ENCODE measurements at places on chromosomes 4 and X.

GRCh38 chr4:62288808-62289541 is 1088.8 kb downstream of the ADGRL3 start:
- no peak for DNase-seq

- DNase-seq, result no peak
These were observed 2.2 kb downstream of the TECRL start for GRCh38 chr4:64407000-64407399.

GRCh38 chr4:158884280-158884679 is 115.5 kb downstream of the FNIP2 start:
- DNase-seq, result no peak

DNA sequence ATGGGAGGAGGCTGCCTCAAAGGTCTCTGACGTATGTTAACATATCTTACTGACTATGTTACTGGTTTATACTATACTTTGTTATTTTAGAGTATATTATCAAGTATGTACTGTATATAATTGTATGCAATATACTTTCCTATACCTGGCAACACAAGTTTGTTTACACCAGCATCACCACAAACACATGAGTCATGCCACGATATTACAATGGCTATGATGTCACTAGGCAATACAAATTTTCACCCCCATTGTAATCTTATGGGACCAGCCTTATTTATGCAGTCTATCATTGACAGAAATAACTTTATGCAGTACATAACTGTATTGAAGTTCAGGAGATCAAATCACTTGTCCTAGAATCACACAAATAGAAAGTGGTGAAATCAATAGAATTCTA is 329.9 kb upstream of the SLC7A11 start:
- DNase-seq, result no peak

GRCh38 chr4:100075486-100076270 is 114.6 kb downstream of the DDIT4L start:
- no peak for DNase-seq

DNA sequence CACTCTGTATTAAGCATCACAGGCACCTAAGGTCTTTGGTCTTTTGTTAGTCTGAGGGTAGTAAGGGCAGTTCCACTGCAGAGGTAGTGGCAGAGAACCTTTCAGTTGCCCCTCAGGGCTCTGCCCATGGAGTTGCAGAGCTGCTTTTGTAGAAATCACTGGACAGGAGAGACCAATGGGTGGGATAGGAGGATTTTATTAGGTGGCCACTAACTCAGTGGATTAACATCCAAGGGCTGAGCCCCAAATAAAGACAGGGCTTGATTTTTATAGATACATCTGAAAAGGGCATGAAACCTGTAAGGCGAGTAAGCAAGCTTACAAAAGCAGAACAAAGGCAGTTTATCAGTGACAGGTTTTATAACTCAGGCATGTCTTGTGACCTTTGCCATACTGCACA is 1035.4 kb downstream of the SH3BGRL start:
- no peak for DNase-seq

DNA sequence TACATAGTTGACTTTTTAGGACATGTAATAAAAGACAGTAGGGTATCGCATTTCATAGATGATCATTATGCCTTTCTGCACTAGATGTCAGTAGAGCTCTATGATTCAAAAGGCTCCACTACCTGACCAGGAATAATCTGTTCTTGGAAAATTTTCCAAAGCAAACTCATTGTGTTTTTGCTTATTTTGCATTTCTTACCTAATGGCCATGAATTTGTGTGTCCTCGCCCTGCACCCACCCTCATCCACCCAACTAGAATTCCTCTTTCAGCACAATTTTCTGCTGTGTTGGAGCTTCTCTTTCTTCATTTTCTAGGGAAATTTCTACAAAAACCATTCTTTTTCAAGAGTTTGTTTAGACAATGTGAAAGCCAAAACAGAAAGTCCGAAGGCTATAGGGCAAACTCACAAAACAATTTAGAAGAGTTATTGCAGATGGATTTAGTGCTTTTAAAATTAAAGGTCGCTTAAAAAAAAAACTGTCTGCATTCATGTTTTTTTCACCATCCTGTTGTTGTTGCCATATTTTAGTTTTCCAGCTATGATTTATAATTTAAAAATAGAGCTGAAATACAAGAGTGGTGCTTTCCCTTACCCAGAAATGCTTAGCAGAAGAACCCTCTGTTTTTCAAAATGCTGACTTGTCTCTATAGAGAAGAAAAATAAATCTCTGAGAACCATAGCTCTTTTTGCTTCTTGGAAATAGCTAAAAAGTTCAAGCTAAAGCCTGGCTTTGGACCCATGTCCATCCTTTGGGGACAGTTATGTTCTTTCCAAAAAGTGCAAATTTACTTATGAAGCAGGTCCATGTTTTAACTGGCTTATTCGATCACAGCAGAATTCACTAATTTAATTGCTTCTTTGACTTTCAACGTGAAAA is 183.7 kb downstream of the SPATA18 start:
- no peak for DNase-seq

GRCh38 chrX:134023851-134024281 is 38.5 kb upstream of the GPC3 start:
- DNase-seq, result no peak

- DNase-seq, result no peak
These were observed 77.9 kb downstream of the LRRC66 start for GRCh38 chr4:51942108-51942832.

GRCh38 chr4:148445071-148445859 is 3.1 kb upstream of the NR3C2 start:
- DNase-seq, result peak; percentile 82

DNA sequence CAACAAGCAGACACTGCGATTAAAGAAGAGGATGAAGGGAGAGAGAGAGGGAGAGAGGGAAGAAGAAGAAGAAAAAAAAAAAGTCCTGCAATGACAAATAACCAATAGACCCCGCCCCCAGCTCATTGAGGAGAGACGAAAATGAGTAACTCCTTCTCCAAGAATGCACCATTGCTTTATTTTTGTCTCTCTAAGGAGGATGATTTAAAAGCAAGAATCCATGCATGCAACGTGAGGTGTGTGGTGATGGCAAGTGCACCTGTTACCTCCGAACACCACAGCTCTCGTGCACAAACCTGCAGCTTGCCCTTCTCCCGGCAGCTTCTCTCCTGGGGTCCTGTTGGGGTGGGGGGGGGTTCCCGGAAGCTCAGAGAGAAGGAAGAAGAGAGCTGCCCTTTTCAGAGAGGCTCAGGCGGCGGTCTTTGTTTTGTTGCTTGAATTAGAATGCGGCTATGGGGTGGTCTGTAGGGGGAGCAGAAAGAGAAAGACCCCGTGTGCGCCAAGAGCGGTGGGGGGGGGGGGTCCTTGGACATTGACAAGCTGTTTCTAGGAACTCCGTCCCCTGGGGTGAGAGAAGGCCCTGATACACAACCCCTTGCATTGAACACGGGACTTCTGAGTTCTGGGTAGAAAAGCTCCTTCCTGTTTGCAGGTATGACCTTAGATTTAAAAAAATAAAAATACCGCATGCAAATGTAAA is 100.7 kb downstream of the CRLF2 start:
- DNase-seq, result peak; percentile 12

GRCh38 chr4:11480683-11481082 is 52.0 kb upstream of the HS3ST1 start:
- DNase-seq, result no peak

- no peak for DNase-seq
These were observed 102.8 kb downstream of the FRMPD4 start for GRCh38 chrX:12241026-12241425.

DNA sequence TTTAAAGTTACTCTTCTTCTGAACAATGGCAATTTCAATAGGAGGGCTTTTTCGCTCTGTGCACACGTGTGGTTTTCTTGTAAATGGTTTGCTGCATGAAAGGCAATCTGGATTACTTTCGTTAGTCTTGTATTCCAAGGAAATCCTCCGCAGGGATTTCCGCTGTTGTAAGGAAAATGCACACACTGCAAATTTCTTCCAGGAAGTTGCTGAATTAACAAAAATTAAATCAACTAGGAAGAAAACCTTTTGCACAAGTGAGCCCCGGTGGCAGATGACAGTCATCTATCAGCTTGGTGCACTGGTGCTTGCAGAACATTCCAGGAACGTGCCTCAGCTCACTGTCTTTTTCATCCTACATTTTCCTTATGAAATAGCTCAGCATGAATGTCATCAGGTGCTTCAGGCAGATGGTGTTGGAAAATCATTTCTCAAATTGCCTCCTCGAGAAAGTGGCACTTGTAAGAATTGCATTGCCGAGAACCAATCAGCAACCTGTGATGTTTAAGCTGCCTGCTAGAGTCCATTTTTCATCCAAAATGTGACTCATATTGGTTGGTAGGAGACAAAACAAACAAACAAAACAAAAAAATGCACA is 272.4 kb upstream of the VCX start:
- DNase-seq, result no peak

DNA sequence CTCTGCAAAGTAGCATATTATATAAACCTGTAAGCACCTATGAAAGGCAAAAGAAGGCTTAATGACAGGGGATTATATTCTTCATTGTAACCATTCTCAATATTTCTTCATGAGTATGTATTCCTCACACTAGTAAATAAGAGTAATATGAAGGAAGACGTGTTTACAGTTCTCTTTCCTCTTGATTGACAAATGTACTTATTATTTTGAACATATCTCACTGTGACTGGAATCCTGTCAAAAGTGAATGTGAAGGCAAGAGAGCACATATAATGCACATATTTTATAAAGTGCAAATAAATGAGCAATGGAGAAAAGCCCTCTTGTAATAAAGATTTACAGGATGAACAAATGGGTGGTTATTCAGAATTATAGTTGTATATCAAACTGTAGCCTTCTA is 19.7 kb downstream of the FAM47A start:
- DNase-seq, result no peak

DNA sequence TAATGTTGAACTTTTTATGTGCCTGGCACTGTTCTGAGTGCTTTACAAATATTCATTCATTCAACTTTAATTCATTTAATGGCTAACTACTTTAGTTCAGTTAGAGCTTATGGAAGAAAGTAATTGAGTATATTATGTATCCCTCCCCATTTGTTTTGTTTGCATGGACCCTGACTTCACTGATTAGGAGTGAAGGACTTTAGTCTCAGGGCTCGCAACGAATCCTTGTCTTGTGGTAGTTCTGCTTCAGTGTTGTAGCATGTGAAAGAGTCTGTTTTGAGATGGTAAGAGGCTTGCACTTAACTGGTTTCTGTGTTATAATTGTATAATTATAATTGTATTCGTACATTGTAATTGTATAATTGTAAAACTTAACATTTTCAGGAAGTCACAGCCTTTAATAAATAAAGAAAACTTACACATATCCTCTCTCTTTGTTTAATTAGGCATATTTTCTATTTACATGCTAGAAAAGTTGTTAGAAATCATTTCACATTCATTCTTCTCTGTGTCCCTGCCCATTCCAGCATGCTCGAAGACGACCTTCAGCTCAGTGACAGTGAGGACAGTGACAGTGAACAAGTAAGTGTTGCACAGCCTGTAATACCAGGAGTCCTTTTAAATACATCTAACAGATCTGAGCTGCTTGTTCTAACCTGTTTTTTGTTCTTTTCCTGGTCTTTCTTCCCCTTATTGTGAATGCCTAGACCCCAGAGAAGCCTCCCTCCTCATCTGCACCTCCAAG is 115.1 kb downstream of the KLHL8 start:
- DNase-seq, result no peak

GRCh38 chrX:21781976-21782375 is 24.1 kb upstream of the SMPX start:
- DNase-seq, result no peak

GRCh38 chr4:153265306-153266047 is 61.2 kb downstream of the TRIM2 start:
- DNase-seq, result no peak

DNA sequence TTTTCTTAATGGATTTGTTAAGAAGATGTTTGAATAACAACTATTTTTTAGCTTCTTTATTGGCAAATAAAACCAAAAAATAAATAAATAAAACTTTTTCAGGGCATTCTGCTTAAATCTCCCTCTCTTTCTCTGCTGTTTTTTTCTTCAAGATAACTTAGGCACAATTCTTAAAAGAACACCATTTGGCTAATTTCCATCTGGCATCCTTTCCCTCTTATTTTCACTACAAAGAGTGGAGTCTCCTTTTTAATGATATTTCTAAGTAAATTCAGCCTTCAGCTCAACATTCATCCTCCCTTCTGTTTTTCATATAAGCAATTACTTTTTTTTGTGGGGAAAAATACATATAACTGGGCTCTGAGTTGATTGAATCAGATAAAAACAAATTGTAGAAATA is 88.1 kb downstream of the PCDH7 start:
- DNase-seq, result no peak

GRCh38 chr4:117783716-117784115 is 250.6 kb upstream of the NDST3 start:
- DNase-seq, result no peak

DNA sequence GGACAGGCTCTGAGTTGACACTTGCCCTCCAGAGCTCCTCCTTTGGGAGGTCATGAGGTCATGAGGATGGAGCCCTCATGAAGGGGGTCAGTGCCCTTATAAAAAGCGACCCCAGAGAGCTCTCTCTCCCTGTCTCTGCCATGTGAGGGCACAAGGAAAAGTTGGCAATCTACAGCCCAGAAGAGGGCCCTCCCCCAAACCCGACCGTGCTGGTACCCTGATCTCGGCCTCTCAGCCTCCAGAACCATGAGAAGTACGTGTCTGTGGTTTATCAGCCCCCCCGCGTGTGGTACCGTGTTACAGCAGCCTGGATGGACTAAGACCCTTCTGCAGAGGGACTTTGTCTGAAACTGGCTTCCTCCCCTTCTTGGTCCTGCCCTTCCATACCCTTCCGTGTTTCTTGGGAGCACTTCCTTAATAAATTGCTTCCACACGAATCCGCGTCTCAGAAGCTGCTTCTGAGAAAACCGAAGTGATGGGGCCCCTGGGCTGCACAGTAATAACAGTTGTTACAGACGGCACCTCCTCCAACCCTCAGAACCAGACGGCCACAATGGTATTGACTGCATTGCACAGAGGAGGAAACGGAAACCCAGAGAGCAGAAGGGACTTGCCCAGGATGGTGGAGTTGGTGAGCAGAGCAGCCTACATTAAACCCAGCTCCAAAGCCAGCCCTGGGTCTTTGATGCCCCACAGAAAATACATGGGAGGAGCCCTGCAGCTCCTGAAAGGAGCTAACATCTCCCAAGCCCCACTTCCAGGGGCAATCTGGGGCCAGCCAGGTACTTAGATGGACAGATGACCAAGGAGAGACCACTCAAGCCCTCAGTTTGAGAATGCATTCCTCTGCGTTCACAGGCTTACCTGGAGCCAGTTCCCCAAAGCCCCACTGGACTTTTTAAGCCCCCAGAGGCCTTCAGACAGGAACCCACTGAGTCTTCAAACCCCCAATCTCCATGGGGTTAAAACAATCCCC is 242.7 kb downstream of the BCOR start:
- no peak for DNase-seq

DNA sequence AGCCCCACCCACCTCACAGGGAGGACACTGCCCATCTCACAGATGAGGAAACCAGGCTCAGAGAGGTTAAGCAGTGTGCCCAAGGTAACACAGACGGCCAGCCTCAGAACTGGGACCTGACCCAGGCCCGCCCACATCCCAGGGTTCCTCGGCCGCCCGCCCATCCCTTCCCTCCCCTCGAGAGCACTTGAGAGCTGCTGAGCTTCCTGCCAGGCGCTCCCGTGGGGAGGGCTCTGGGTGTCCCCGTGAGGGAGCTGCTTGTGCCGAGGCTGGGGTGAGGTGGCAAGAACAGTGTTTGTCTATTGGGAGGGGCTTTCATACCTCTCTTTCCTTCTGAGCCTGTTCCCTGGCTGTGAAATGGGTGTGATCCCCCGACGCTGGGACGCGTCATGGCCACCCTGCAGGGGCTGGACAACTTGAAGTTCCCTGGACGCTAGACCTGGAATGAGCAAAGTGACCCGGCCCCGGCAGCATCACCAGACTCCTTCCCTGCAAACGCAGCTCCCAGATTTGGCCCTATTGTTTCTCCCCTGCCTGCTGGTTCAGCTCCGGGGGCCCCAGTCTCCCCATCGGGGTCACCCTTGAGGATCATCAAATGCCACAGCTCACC is 204.9 kb downstream of the AFAP1 start:
- no peak for DNase-seq

All from left forelimb (tissue), 1 donor.